CD4-positive, alpha-beta T cell (primary cell): ENCODE measurements at places on chromosomes 2 and 18. TPM values are rescaled to one million over a fixed set of nuclear protein-coding genes. Genes with fewer than 3 reads are reported as not detected.

The GPBAR1 gene
- total RNA-seq = 1.8 TPM

The INHA gene
- not detected for total RNA-seq

DNA sequence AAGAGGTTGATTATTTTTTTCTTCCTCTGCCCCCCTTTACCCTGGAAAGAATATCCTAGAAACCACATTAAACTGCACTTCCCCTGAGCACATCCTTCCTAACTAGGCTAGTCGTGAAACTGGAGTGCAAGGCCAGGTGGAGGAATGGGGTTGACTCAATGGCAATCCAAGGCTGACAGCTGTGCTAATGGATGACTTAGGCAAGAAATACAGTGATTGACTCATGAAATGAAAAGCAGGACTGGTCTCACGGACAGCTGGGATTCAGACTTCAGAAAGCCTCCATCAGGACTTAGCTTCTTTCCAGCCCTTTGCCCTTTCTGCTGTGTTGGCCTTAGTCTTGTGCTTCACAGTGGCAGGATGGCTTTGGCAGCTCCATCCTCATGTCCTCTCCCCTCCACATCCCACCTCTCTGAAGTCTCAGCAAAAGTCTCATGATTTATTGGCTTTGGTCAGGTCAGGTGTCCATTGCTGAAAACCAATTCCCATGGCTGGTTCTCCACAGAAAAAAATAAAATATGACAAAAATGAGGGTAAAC is 33.8 kb downstream of the INSIG2 start:
- H3K27ac ChIP-seq = no peak overlapping the region
- H3K4me1 ChIP-seq = no peaks in the 10 kb centered on the region
- no peak overlapping the region for H3K4me3 ChIP-seq
- no peaks in the 10 kb centered on the region for H3K36me3 ChIP-seq
- DNase-seq = no peak

GRCh38 chr2:120722568-120723421 is 12.9 kb upstream of the GLI2 start:
- no peaks in the 10 kb centered on the region for H3K4me1 ChIP-seq
- no peaks in the 10 kb centered on the region for H3K36me3 ChIP-seq
- H3K27ac ChIP-seq = no peak overlapping the region
- DNase-seq = no peak

DNA sequence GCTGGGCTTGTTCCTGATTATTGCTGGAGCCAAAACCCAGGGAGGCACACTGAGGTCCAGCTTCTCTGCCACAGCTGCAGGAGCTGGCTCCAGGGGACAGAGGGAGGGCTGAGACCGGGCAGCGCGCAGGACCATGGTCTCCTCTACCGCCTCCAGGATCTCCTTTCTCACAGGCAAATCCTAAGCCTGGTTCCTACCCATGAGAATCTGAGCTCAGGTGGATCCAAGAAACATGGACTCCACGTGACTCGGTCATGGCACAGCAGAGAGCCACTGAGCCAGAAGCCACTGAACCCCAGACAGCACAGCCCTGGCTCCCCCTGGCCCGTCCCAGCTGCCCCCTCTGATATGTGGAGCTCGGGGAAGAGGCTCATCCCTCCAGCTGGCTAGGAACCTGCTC is 653.4 kb upstream of the ID2 start:
- no peaks in the 10 kb centered on the region for H3K36me3 ChIP-seq
- H3K27ac ChIP-seq = no peak overlapping the region
- peaks cover 5% of the 10 kb centered on the region for H3K4me1 ChIP-seq
- DNase-seq = no peak

The ZNF521 gene
- not detected for total RNA-seq

The CFAP65 gene
- total RNA-seq = not detected

DNA sequence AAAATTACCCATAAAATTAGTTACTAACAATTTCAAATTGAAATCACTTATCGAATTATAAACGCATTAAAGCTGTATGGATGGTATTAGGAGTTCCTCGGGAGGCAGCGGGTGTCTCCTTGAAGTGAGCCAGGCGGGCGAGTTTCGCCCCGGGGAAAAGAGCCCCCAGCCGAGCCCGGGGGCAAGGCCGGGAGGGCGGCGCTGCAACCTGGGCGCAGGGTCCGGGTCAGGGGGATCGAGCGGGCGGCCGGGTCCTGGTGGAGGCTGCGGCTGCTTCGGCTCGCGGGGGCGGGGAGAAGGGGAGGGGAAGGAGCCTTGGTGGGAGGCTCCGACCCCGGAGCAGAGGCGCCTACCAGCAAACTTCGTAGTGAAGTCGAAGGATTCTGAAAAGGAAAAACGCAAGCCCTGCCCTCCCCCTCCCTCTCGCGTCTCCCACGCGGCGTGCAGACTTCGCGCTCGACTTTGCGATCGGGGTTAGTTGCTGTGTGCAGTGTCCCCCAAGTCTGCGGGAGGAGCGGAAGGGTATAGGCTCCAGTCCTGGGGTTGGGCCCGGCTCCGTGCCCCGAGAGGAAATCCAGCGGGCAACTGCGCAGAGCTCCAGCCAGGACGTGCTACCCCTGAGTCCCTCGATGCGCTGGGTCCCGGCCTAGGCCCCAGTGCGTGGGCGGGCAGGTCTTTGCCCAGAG is 140.8 kb downstream of the MEIS1 start:
- H3K4me1 ChIP-seq = peaks cover 13% of the 10 kb centered on the region
- H3K4me3 ChIP-seq = no peak overlapping the region
- H3K36me3 ChIP-seq = no peaks in the 10 kb centered on the region
- H3K27me3 ChIP-seq = peaks cover 48% of the 10 kb centered on the region
- DNase-seq = no peak

The LTBP1 gene
- total RNA-seq = not detected

- H3K36me3 ChIP-seq = no peaks in the 10 kb centered on the region
- no peak overlapping the region for H3K4me3 ChIP-seq
- H3K27me3 ChIP-seq = no peaks in the 10 kb centered on the region
- no peak for DNase-seq
- no peaks in the 10 kb centered on the region for H3K4me1 ChIP-seq
- H3K27ac ChIP-seq = no peak overlapping the region
Observed at GRCh38 chr2:128660836-128661235, 342.2 kb upstream of the HS6ST1 start.

The ANKRD30B gene
- total RNA-seq = not detected

The C2orf66 gene
- total RNA-seq = not detected

DNA sequence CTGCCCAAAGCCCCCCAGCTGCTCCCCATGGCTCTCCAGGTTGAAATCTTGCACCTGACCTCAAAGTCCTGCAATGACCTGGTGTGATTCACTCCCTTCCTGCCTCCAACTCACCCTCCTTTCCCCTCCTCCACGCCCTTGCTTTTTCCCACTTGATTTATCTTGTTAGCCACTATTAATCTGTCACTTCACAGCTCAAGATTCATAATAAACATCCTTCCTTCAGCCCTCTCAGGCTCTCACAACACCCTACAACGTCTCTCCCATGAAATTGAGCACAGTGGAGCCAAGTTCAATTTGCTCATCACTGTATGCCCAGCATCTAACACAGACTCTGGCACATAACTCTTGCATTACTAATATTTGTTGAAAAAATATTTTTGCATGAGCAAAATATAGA is 85.6 kb upstream of the SLC35G4 start:
- H3K27ac ChIP-seq = no peak overlapping the region
- no peaks in the 10 kb centered on the region for H3K4me1 ChIP-seq
- H3K4me3 ChIP-seq = no peak overlapping the region
- peaks cover 3% of the 10 kb centered on the region for H3K27me3 ChIP-seq
- no peak for DNase-seq
- no peaks in the 10 kb centered on the region for H3K36me3 ChIP-seq

GRCh38 chr2:15634846-15635490 is 43.3 kb downstream of the DDX1 start:
- DNase-seq = no peak
- H3K27ac ChIP-seq = no peak overlapping the region
- no peaks in the 10 kb centered on the region for H3K4me1 ChIP-seq
- H3K4me3 ChIP-seq = no peak overlapping the region
- H3K36me3 ChIP-seq = peaks cover 50% of the 10 kb centered on the region
